Stimulated activated CD4-positive, alpha-beta T cell treated with anti-CD3 and anti-CD28 coated beads, Interleukin-15, amount 100 ng/mL, for 48 hours (primary cell): ENCODE measurements at places on chromosomes 6 and 20.

DNA sequence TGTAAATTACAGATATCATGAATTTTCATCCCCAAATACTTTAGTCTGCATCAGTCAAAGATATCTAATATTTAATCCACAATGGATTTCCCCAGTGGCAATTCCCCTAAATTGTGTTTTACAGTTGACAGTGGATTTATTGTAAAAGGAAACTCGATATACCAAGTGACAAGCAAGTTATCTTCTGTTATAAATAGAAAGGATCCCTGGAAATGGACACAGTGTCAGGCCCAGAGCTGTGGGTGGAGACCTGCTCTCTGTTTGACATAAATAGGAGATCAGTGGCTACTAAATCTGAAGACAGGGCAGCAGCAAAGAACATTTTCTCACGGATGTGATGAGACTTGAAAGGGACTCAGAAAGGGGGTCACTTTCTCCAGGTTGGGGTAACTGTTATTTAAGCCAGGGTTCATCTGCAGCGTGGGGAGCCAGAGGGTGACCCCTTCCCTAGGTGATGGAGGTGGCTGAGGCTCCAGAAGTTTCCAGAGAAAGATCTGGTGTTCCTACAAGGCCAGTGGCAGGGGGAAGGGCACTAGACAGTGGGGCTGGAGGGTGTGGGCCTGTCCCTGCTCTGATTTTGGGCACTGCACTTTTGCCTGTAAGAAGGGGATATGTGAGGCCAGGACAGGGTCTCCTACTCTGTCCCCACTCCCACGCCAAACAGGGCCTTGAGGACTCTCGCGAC, 12.3 kb upstream of the FAM110A start:
- DNase-seq = no peak

DNA sequence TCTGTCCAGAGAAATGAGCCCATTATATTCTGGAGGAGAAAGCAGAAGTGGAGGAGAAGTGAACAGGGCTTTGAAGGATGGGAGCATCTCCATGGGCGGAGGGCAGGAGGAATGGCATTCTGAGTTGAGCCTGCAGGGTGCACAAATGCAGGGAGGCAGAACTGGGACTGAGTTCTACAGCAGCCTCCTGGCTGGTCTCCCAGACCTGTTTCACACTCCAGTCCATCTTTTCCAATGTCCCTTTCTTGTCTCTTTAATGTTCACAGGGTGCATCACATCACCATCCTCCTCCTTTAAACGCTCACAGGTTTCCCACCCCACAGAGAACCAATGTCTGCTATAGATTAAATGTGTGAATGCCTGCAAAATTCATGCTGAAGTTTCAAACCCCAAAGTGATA, 302.9 kb downstream of the PTPRT start:
- no peak for DNase-seq

DNA sequence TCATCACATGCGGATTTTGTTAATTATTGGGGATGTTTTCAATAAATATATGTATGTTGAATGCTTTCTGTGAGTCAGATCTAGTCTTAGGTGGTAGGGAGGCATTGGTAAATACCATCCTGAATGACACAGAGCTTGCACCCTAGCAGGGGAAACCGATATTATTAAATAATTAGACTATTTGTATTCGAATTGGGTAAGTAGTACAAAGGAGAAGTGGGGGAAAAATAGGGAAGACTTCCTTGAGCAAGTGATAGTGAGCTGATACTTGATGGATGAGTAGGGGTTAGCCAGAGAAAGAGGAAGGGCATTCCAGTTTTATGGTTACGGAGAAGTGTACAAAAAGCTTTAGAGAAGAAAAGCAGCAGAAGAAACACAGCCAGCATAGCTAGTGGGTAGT, 1.5 kb downstream of the RIOK1 start:
- no peak for DNase-seq

DNA sequence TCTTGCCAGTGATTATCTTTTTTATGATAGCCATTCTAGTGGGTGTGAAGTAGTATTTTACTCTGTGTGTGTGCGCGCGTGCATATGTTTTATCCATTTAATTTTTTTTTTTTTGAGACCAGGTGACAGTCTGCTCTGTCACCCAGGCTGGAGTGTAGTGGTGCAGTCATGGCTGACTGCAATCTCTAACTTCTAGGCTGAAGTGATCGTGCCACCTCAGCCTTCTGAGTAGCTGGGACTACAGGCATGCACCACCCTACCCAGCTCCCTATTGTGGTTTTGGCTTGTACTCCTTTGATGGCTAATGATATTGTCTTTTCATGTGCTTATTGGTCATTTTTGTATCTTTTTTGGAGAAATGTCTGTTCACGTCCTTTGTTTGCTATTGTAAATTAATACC, 33.3 kb downstream of the ITCH start:
- DNase-seq = no peak

GRCh38 chr6:133955582-133956415, 2.8 kb downstream of the TBPL1 start:
- DNase-seq = no peak

DNA sequence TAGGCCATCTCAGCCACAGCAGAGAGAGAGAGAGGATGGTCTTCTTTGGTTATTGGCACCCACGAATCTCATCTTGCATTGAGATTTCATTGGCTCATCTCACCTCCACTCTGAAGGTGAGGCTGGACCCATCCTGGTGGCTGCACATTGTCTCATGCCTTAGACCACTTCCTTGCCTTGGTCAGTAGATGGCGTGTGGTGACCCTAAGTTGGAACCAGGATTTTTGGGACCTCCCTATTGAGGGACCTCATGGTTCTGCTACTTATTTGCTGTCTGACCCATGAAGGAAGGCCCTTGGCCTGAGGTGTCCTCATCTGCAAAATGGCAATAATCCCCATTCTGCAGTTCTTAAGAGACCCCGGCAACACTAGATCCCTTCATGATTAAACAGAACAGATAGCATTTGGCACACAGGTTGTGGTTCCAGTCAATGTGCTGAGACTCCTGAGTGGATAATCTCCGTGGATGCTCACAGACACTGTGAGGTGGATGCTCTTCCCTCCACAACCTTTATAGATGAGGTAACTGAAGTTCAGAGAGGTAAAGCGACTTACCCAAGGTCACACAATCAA, 21.5 kb upstream of the AAR2 start:
- no peak for DNase-seq

- no peak for DNase-seq
Observed at GRCh38 chr6:95387845-95388244, 189.5 kb upstream of the MANEA start.

DNA sequence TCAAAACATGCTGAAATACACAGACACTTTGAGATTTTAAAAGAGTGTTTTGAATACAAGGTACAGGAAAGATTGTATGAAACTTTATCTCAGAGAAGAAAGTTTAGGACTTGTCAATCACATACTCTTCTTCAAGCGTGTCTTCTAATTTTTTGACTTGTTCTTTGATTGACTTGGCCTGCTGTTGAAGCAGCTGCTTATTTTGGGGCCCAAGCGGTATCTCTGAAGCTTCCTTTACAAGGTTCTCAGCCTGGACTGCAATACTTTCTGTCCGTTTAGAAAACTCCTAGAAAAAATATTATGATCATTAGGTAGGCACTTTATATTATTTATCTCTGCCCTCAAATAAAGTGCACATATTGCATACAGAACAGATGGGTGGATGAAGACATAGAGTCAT, 201.3 kb downstream of the SYNE1 start:
- DNase-seq = no peak

- DNase-seq = no peak
Observed at GRCh38 chr6:116485559-116486184, 24.5 kb downstream of the CALHM6 start.

- no peak for DNase-seq
Observed at GRCh38 chr6:136471372-136471771, 78.8 kb downstream of the MAP7 start.

DNA sequence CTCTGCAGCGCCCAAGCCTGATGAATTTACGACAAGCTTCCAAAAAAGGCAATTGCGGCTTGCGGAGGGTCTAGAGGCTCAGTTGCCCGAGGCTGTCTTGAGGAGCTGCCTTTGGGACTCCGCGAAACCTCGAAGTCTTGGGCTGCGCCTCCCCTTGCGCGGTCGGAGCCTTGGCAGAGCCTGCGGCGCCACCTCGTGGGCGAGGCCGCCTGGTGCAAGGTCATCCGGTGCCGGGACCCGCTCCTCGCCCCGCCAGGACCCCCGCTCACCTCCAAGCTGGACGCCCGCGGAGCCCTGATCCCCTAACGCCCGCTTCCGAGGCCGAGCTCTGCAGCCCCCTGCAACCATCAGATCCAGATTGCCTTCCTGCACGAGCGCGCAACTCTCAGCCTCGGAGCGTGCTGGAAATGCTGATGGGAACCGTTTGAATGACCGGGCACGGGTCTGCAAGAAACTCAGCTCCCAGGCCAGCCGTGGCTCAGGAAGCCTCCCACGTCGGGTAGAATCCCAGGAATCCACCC, 14.9 kb upstream of the FAM210B start:
- DNase-seq = peak; percentile 9

- no peak for DNase-seq
Observed at GRCh38 chr6:12648171-12648570, 68.4 kb upstream of the PHACTR1 start.

DNA sequence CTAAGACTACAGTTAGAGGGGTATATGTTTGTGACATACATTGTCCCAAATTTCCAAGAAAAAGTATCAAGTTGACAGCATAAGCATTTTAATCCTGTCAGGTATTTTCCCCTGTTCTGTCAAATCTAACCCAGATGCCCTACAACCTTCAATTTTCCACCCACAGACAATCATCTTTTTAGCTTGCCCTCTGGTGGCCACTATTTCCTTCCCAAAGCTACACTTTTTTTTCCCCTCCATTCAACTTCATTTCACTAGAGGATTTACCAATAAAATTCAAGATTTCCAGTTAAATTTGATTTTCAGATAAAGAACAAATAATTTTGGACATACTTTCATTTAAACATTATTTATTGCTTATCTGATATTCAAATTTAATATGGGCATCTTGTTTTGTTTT, 286.6 kb downstream of the TENT5A start:
- DNase-seq = no peak

DNA sequence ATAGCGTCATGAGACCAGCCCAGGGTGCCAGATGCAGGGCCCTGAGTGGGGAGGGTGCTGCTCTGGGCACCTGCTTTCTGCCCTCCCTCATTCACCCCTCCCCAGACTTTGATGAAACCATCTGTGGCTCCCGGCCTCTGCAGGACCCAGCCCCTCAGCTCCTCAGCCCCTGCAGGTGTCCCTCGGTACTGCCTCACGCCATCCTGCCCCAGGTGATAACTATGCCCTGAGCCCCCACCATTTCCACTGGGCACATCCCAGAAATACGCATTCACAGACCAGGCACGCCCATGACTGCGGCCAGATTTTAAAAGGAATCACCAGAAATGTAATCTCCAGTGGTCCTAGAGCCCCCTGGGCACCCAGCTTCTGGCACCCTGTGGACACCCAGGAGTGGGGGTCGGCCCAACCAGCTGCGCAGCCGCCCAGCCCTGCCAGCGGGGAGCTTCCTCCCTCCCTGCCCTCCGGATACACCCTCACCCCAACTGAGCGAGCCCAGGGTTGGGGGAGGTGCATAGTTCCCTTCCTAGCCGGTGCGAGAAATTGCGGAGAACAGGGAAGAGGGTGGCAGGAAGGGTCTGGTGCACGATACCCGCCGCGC, 615 bp upstream of the NTSR1 start:
- peak; percentile 11 for DNase-seq

DNA sequence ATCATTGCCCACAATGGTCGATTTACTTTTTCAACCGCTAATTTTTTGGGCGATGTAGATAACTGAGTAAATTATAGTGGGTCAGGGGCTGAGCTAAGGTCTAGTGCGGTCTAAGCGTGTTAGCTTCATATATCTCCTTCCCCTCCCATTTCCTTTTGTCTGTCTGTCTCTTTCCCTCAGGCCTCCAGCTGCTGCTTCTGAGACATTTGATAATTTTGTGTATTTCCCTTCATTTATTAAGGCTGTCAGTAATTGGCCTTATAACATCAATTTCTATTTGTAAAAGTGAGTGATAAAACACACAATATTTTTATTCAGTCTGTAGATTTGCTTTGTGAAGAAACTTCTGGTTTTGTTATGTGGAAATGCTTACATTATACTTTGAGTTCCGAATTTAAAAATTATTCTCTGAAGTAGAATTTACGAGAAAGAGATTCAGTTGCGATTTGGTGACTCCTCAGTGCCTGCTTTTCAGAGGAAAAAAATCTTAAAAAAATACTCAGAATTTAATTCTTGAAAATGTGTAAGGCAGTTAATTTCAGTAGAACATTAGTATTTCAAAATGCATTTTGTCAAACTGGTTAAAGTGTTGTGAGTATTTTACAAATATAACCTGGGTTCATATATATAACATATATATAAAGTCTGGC, 1.4 kb downstream of the TMEM170B start:
- DNase-seq = no peak

GRCh38 chr6:79413562-79414002, 123.6 kb downstream of the LCA5 start:
- DNase-seq = no peak

DNA sequence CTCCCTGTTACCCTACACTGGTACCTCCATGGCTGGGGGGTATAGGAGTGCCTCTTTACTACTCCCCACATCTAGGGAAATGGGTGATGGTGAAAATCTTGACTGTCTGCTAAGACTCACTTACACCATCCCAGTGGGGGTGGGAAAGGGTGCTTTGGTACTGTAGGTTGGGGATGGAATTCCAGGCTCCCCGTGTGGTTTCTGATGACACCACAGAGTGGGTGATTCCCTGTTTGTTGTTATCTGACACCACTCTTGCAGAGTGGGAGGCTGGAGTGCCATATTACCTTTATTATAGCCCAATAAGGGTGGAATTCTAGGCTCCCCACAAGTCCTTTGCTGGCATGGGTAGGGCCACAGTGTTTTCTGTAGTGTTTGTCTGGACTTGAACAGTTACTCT, 264.6 kb upstream of the MAN1A1 start:
- no peak for DNase-seq

DNA sequence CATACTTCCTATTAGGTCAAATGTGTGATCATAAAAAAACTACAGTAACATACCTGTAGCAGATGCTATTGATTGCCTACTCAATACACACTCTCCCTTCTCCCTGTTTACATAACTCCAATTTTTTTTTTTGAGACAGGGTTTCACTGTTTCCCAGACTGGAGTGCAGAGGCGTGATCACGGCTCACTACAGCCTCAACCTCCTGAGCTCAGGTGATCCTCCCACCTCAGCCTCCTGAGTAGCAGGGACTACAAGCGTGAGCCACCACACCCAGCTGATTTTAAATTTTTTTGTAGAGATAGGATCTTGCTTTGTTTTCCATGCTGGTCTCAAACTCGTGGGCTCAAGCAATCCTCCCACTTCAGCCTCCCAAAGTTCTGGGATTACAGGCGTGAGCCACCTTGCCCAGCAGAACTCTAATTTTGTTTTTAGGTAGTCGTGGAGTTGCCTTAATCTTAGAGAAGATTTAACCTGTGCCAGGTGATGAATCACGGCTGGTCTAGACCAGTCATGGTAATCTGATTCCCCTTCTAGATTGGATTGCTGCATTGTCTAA, 14.0 kb upstream of the KIF3B start:
- no peak for DNase-seq
